ENCODE measurements at places on chromosomes 5 and 9.

- no peak for DNase-seq
Observed at GRCh38 chr5:45507178-45507577, 189.0 kb downstream of the HCN1 start.

GRCh38 chr5:161105525-161105924 is 253.5 kb upstream of the ATP10B start:
- DNase-seq = no peak

DNA sequence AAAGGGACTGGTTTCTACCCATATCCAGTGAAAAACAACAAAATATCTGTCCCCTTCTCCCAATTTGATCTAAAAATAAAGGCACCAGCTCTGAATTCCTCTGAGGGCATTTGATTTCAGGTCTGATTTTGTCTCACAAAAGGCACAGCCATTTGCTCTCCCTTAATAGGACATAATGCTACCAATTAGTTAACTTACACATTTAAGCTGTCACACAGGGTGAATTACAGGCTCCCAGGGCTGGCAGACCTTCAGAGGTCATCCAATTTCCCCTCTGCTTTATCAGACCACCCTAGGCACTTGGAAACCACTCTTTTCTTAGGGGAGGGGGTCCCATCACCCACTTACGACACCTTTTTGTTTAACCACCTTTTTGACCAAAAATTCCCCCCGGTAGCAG is 319.9 kb downstream of the SPOCK1 start:
- DNase-seq = no peak

- no peak for DNase-seq
Observed at GRCh38 chr9:26142631-26143030, 464.4 kb upstream of the TUSC1 start.

- DNase-seq = no peak
Observed at GRCh38 chr5:172641359-172642050, 442 bp downstream of the NEURL1B start.

DNA sequence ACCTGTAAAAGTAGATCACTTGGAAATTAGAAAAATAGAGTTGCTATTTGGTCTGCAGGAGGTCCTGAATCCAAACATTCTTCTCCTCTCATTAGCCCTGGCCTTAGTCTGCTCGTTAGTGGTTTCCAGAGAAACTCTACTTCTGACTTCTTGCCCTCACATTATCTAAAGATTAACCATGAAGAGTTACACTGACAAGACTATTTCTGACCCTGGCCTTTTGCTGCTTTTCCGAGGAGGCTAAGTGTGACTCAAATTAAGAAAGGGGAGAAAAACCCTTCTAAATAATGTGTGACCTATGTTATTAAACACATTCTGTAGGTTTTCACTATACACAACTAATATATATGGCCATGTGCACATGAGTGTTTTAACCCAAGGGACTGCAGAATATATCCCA is 302.4 kb downstream of the RAB3C start:
- DNase-seq = no peak

DNA sequence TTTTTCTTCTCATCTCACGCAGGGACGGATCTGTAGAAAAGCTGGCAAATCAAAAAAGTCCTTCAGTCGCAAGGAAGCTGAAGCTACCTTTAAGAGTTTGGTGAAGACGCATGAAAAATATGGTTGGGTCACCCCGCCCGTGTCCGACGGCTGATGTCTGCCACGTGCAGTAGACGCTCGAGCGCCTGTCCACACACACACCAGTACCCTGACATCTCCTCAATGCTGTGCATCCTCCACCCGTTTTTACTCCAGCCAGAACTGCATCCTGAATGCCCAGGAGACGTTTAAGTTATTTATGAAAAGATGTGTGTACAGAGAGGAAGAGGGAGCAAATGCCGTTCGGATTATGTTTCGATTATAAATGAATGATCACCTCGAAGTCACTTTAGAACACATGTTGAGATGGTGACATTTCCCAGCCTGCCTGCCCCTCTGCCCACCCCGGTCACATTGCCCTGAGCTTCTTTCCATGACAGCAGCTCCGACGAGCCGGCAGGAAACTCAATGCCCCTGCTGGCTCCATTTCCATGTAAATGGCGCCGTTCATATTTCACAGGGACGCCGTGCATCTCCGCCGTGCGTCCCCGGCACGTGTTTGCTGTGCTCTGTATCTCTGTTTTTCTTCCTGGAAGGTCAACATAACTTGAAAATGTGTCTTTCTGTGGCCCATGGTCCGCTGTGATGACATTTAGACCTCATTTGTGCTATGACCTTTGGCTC is 42.7 kb downstream of the UBE2QL1 start:
- no peak for DNase-seq

DNA sequence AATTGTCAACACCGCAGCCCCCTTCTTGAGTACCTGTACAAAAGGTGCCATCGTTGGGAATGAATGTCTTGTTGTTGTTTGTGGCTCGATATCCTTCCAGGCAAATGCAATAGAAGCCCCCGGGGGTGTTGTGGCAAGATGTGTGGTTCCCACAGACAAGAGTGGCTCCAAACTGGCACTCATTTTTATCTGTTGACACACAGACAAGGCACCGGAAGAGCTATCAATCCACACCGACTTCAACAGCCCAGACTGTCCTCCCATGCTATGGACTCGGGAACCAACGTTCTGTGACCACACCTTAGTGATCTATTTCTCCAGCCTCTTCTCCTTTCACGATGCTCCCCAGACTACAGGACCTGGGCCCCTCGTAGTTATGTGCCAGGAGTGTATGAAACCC is 25.9 kb downstream of the SUSD1 start:
- no peak for DNase-seq

DNA sequence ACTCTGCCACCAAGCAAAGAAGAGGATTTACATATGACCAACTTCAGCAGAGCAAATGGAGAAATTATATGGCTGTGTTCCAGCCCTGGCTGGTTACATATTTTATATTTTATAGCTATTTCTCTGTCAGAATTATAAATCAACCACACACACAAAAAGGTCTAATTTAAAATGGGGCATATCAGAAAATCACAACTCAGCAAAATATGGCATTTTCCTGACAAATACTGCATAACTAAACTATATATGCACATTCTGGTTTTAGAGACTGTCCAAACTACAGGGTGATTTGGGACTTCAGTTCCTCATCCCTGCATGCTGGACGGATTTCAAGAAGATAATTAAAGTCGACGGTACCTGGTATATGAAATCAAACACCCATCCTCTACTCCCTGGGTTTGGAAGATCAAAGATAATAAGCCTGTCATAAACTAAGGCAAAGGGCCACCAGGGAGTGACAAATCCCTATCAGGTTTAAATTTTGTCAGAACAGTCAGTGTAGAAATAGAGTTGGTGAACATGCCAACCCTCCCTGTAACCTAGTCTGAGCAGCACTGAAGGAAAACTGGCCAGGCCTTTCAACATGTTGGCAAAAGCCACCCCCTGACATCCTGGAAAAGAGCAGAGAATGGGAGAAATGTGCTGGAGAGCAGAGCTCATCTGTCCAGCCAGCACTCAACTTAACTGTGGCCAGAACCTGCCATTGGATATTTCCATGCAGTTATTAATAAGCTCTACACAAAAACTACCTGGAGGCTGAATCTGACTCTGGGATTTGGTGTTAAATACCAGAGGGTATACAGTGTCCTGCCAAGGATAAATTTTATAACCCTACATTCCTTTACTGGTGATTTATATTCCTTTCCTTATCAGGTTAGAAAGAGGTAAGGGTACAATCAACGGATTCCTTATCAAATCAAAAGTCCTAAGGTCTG is 235.7 kb downstream of the ENC1 start:
- no peak for DNase-seq

GRCh38 chr5:14503681-14504331 is 77.8 kb upstream of the OTULINL start:
- no peak for DNase-seq

DNA sequence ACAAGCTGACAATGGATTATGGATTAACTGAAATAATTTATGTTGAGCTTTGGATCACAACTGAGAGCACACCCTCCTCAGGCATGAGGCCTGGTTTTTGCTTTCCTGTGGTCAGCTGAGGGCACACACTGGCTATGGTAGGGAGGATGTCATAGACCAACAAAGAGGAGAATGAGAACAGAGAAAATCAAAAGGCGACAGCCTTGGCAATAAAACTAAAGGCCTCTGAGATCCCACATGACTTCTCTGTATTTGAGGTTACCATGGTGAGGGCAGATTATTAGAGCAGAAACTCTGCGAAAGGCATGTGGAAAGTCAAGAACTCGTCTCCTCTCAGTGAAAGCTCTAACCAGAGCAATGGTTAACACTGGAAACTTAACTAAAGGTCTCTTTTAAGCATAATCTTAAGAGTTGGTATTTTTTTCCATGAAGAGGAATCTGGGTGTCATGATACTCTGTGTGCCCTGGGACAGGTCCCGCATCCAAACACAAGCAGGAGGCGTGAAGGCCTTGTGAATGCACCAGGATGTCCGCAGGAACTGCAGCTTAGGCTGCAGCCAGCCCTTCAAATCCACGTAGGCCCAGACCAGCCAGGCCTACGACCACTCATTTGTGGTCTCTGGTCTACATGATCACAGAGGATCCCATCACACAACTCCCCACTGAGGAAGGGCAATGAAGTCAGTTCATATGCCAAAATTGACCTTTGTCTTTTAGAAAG is 12.4 kb upstream of the MEIKIN start:
- DNase-seq = no peak

DNA sequence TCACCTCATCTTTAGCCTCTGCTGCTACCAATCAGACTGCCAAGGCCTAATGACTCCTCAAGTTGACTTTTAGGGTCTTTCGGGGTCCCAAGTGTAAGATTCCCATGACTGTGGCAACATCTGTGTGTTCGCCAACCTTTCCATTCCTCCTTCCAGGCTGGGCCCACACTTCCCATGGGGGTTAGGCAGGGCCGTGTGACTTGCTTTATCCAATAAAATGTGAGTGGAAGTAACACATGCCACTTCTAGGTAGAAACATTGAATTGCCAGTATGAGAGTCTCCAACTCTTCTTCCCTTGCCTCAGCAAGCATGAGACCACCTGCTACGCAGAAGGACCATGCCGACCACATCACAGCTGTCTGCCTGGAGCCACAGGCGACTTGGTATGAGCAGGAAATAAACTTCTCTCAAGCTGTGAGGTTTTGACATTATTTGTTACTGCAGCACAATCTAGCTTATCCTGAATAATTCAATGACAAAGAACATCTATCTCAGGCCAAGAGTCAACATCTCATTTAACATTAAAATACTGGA is 190.4 kb upstream of the IER5L start:
- no peak for DNase-seq

DNA sequence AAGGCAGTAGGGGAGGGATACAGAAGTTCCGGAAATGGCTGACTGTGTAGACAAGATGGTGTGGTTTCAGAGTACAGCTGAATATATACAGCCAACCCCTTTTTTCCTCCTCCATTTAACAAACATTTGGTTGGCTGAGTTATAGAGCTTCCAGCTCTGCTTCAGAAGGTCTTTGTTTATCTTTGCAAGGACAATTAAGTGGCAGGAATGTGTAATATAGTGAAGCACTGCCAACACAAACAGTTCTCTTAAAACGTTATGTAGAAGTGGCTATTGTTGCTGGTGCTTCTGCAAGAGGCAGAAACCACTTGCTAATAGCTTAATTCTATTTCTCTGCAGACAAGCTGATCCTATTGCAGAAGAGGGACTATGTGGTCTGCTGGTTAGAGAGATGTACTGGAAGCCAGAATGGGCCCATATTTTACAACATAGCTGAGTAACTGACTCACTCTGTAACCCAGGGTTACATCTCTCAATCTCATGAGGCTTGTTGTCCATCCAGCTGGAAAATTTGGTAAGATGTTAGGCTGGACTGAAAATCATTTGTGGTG is 62.7 kb upstream of the OSMR start:
- DNase-seq = no peak

- no peak for DNase-seq
Observed at GRCh38 chr5:135697251-135697958, 118.6 kb upstream of the CXCL14 start.

DNA sequence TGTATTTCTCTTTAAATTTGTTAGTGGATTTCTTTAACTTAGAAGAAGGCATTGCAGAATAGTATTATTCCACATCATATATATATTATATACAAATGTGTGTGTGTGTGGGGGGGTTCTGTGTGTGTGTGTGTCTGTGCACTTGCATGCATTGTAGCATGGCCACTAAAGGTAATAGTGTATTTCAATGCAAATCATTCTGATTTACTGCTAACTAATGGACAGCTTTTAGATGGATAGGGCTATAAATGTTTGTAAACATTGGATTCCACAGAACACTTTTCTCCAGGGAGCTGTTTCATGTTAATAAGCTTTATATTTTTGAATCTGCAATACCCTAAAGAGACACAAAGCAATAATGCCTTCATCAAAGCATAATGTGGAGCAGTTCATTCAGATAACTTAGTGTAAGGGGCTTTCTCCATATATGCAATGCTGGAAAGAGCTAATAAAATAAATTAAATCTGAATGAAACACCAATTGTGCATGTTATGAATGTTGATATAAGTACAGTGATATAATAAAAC is 496.7 kb upstream of the CDH9 start:
- no peak for DNase-seq

DNA sequence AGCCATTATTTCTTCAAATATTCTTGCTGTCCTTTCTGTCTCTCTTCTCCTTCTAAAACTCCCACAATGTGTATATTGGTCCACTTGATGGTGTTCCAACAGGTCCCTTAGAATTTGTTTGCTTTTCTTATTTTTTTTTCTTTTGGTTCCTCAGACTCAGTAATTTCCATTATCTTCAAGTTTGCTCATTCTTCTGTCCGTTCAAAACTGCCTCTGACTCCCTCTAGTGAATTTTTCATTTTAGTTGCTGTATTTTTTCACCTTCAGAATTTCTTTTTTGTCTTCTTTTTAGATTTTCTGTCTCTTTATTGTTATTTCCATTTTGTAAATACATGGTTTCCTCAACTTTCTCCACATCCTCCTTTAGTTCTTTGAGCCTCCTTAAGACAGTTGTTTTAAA is 6.4 kb upstream of the SRP19 start:
- no peak for DNase-seq

DNA sequence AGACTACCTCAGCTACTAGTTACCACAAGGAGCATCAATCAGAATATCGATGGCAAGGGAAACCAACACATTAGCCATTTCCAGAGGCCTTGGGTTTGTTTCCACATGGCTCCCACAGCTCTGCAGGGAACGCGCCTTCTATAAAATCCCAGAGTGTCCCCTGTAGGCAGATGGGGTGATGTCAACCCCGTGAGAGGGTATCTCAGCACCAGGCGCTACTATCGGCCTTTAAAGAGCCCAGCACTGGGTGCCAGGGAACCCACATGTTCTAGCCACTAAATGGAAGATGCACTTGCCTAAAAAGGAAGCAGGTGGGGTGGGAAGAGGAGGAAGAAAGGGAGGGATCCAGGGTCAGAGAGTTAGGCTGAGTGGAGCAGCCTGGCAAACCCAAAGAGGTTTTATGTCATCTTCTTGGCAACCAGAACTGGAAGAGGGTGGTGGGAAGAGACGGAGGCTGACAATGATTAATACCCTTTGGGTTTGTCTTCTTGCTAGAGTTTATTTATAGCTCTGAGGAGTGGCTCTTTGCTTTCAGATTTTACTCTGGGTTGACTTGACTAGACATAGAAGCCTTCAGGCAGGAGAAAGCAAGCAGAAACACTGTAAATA is 19.9 kb downstream of the MACROH2A1 start:
- DNase-seq = no peak

GRCh38 chr5:155780260-155780659 is 546.7 kb upstream of the SGCD start:
- no peak for DNase-seq

Data from stimulated activated CD4-positive, alpha-beta T cell treated with anti-CD3 and anti-CD28 coated beads, Interleukin-4, amount 100 ng/mL, for 4 hours (primary cell).